ENCODE measurements at places on chromosomes 12 and 14. TPM values are rescaled to one million over a fixed set of nuclear protein-coding genes. Genes with fewer than 3 reads are reported as not detected.

Gene IL23A
- not detected for total RNA-seq

Gene GPR65
- total RNA-seq: under 0.01 TPM

Gene KRT80
- total RNA-seq: 1.1 TPM

Gene DNAL1
- total RNA-seq: 10.7 TPM

Gene AQP6
- total RNA-seq: not detected

Gene NRL
- 0.74 TPM for total RNA-seq

Gene MAGOHB
- total RNA-seq: 21.1 TPM

Gene WASHC3
- 62.8 TPM for total RNA-seq

Gene YBX3
- total RNA-seq: 355 TPM

Gene RASAL1
- total RNA-seq: not detected

Gene LTB4R
- 12.9 TPM for total RNA-seq

Gene USP44
- 0.44 TPM for total RNA-seq

Gene CBLN3
- total RNA-seq: 2.2 TPM

Gene APPL2
- 19.4 TPM for total RNA-seq

Gene DCN
- total RNA-seq: 0.44 TPM

Gene PLA2G1B
- not detected for total RNA-seq
